ENCODE measurements at places on chromosomes 3 and 15.

DNA sequence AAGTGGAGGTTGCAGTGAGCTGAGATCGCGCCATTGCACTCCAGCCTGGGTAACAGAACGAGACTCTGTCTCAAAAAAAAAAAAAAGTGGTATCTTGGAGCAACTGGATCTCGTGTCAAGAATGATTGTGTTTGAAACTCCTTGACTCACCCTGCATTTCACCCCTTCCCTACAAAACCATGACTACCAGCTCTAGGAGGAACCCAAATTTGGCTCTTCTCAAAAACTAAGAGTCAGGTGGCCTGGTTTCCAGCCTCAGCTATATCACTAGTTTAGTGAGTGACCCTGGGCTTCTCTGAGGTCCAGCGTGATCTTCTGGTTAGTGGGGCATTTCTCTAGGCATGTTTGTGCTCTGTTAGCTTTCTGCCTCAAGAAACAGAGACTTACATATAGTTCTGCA, 222.1 kb downstream of the FAM43A start:
- no peak for DNase-seq

DNA sequence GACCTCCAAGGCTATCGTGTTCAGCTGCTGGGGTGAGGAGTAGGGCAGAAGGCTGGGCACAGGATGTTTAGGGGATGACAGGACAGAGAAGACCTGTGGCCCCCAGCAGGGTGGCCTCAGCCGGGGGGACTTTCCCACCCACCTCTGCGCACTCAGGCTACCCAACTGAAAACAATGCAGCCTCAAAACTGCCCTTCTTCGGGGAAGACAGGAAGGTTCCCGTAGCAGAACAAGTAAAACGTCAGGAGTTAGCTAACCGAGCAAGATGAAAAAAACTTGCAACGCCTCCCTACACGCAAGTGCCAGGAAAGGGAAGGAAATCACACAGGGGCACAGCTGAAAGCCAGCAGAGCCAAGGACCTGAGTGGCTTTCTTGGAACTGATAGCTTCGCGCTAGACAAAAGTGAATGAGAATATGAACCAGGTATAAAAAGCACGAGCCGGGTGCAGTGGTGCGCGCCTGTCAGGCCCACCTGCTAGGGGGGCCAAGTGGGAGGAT, 38.4 kb upstream of the FURIN start:
- DNase-seq: no peak

- DNase-seq: no peak
Observed at GRCh38 chr15:80982205-80982604, 7.4 kb downstream of the MESD start.

GRCh38 chr3:131756405-131756804, 253.6 kb upstream of the MRPL3 start:
- no peak for DNase-seq

- DNase-seq: no peak
Observed at GRCh38 chr3:183117056-183117455, 17.8 kb upstream of the MCCC1 start.

DNA sequence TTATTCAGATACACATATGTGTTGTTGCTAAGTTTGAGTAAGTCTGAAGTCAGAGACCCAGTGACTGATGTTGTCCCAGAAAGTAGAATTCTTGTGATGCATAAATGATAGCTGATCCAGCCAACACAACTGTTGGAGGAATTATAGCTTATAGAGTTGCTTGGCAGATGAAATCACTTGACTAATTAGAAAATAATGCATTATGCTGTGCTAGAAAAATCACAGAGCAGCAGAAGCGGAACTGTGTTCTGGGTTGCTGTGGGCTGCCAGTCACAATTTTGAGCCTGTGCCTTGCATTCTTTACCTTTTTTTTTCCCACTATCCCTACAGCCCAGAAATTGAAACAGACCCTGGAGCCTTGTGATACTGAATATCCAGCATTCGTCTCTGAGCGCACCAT, 90.0 kb upstream of the LRTM1 start:
- no peak for DNase-seq

DNA sequence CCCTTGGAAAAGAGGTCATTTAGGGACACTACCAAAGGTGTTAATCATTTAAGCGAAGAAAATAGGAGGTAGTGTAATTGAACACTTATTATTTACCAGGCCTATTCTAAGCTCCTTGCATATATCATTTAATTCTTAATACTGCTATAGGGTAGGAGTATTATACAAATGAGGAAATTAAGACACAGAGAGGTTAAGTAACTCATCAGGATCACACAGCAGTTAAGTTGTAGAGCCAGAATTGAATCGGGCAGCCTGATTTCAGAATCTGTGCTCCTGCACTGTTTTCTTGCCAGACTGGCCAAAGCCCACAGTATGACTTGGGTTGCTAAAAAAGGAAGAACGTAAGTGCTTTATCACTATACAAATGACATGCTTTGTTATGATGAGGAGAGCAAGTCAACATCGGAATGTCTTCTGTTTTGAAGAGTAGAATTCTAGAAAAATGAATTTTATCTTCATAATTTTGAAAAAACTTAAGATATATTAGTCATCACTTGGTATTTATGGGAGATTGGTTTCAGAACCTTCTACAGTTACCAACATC, 31.4 kb downstream of the HPS3 start:
- no peak for DNase-seq

DNA sequence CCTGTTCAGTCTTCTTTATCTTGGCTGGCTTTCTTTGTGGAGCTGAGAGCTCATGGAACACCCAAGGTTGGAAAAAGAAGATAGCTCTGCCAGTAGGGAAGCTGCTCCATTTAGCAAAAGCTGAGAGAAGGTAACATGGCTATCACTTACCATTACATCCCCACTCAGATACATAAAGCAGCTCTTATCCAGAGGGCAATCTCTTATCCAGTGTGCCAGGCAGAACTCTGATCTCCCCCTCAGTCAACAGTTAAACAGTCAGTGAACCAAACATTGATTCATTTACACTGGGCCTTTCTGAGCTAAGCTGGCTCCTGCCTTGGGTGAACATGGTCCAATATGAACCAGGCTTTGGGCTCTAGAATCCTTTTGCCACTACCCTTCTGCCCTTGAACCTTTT, 624.2 kb downstream of the NTRK3 start:
- no peak for DNase-seq

GRCh38 chr3:3038201-3038991, 71.8 kb downstream of the IL5RA start:
- no peak for DNase-seq

DNA sequence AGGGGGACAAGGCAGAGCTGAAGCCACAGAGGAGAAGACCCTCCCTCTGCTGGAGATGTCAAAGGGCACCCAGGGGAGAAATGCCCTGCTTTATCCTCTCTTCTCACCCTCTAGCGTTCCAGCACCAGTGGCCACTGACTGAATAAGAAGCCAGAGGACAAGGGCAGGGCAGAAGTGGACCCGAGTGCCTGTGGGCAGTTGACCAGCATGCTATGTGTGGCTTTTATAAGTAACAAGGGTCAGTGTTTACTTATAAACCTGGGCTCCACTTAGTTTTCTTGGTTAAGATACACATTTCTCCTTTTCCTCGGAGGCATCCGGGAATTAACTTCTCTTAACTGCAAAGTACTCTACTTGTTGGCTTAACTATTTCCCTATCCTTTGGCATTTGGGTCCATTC, 13.3 kb upstream of the HDAC11 start:
- no peak for DNase-seq

DNA sequence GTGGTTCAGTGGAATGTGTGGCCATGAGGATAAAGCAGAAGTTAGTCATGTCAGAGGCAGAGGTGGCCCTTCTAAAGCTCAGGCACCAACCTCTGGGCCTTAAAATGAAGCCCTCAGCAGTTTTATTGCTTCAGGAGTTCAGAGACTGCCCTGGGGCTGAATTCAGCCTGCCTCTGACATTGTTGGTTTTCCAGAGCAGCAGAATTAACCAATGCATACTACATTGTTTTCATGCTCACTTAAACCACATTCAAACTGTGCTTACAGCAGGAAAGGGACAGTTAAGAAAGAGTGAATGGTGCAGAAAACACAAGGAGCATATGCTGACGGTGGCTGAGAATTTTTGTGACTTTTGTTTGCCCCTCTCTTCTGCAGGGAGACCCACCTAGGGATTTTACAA, 320.2 kb downstream of the CHST2 start:
- no peak for DNase-seq

DNA sequence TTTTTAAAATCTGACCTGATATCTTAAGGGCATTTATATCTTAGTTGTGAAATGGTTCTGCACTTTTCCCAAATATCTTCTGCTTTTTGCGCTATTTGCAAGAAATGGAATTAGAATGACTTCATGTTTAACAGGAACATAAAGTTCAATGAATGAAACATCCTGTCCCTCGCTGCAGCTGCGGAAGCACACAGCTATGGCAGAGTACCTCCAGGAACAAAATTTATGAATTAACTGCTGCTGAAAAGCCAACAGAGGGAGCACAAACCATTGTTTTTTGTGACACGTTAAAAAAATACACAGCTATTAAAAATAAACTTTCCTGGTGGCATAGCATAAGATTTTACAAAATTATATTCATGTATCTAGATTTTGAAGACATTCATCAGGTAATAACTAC, 404.4 kb upstream of the MDFIC2 start:
- no peak for DNase-seq

- DNase-seq: no peak
Observed at GRCh38 chr3:15726043-15726442, 71.7 kb downstream of the ANKRD28 start.

DNA sequence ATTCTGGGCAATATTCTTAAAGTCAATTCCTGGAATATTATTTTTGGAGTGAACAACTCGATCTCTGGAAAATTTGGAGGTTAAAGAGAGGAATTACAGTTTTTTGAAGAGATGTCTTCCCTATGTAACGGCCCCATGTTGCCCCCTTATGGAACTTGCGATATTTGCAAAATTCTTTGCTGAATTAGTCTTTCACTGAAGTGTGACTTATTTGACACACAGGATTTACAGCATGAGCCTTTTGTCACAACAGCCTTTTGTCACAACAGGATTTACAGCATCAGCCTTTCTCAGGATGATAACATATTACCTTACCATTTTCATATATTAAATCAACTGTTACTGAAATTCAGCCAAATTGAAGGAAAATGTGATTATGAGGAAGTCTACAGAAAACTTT, 37.8 kb upstream of the SPTSSB start:
- no peak for DNase-seq

DNA sequence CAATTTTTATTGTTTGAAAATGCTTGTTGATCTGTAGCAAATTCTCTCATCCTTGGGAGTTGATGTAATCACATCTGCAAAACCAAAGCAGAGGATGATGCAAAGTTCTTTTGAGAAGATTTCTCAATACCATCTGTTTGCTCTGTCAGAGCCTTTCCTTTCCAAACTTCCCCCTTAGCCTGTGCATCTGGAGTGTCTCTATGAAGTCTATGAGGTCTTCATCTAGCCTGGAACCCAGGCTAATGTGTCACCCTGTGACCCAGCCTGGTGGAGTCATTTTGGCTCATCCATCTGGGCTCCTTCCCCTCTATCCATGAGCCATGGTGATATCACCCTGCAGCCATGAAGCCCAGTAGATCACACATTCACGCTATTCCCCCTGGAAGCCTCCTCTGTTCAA, 123.2 kb upstream of the SLC7A14 start:
- DNase-seq: no peak

- DNase-seq: no peak
Observed at GRCh38 chr3:127646501-127647046, 17.6 kb downstream of the PODXL2 start.

DNA sequence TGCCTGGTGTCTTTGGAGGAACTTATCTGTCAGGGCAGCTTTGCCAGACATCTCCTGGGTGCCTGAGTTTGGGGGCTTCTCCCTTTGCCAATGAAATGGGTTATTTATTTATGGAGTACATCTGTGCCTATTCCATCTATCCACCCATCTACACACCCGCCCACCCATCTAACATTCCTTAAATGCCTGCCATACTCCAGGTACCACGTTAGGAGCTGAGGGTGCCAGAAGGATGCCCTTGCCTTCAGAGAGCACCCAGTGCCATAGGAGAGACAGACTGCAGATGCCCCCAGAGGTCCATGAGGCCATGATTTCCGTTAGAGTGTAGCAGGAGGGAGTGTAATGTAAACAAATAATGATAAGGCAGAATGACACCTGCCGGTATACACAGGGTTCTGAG, 21.8 kb upstream of the KIF23 start:
- no peak for DNase-seq

GRCh38 chr15:73345658-73346057, 23.1 kb downstream of the HCN4 start:
- DNase-seq: no peak

DNA sequence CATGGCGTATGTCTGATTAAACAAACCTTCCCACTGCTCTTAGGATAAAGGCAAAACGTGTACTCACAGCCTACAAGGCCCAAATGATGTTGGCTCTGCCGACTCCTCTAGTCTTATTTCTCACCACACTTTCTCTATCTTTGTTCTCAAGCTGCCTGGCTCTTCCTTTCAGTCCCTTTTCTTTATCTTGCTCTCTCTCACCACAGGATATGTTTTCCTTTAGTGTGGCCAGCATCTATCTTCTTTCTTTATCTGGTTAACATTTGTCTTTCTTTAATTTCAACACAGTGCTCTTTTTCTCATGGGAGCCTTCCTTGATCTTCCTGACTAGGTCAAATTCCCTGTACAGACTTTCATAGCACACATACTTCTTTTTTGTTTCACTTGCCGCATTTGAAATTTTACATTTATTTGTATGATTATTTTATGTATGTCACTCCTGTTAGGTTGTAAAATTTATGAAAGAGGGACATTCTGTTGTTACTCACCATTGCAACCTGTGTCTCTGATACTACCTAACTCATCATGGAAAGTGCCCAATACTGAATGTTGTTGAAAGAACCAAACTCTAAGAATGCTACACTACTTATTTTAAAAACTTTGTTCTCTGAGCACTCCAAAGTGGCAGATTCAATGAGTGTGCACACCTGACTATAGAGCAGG, 328.9 kb upstream of the CBLB start:
- no peak for DNase-seq

DNA sequence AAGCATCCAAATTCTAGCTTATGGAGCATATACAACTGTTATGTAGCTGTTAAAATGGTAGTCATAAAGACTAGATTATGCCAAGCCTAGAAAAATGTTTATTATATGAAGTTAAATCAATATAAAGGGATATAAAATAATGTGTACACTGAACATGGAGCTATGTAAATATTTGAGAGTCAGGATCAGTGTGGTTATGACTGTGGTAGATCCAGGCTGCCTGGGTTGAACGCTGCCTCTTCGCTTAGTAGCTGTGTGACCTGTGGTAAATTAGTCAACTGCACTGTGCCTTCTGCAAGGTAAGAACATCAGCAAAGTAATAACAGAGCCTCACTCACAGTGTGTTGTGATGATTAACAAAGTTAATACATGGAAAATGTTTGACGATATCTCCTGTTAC, 212.2 kb downstream of the RBMS3 start:
- no peak for DNase-seq

- DNase-seq: no peak
Observed at GRCh38 chr15:51348688-51349087, 7.2 kb downstream of the GLDN start.

GRCh38 chr3:7977245-7978086, 524.2 kb upstream of the LMCD1 start:
- no peak for DNase-seq

All from activated B cell treated with CpG ODN at 0.5 μM for 24 hours (primary cell).